ENCODE measurements at places on chromosomes 16 and 17.

- no peak for DNase-seq
Observed at GRCh38 chr16:544517-544916, 15.7 kb upstream of the PRR35 start.

- no peak for DNase-seq
Observed at GRCh38 chr16:50390914-50391716, 22.3 kb upstream of the BRD7 start.

DNA sequence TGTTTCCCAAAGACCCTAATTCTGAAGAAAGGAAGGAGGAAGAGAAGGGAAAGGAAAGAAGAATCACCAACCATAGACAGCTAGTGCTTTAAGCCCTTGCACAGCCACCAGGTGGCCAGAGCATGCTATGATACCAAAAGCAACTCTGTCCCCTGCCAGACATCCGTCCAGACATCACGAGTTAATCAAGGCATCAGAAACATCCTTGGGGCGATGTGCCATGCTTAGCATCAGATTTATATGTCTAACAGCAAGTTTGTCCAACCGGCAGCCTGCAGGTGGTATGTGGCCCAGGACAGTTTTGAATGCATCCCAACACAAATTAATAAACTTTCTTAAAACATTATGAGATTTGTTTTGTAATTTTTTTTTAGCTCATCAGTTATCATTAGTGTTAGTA is 2.9 kb upstream of the CRYBA1 start:
- DNase-seq: no peak

DNA sequence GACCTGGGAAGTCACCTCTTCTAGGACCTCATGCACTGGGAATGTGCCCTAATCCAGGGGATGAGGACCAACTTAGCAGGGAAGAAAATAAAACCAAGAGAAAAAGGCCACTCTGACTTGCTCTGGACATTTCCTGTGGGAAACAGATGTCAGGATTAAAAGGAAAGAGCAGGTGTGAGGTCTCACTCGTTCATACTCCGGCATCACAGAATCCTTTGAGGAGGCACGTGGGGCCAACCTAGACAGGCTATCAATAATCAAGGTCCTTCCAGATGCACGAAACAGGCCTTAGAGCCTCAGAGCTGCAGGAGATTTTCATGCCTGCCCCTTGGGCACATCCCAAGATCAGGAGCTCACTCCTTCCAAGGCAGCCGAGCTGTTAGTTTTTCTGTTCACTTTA is 321.5 kb upstream of the CCL2 start:
- no peak for DNase-seq

DNA sequence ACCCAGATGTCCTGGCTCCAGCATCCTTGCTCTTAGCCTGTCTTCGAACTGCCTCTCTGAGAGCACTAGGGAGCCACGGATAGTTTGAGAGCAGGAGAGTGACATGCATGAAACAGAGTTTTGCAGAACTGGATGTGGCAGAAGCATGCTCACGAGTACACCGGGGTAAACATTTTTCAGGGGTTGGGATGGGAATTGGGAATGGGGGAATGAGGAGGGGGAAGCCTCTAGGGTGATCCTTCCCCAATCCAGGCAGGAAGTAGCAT is 34.2 kb upstream of the CIBAR2 start:
- DNase-seq: no peak

GRCh38 chr17:78905541-78905940 is 2.5 kb upstream of the CEP295NL start:
- no peak for DNase-seq

GRCh38 chr16:48029768-48030167 is 126.0 kb downstream of the ABCC12 start:
- no peak for DNase-seq

GRCh38 chr16:68473358-68474070 is 25.2 kb upstream of the SMPD3 start:
- DNase-seq: no peak

DNA sequence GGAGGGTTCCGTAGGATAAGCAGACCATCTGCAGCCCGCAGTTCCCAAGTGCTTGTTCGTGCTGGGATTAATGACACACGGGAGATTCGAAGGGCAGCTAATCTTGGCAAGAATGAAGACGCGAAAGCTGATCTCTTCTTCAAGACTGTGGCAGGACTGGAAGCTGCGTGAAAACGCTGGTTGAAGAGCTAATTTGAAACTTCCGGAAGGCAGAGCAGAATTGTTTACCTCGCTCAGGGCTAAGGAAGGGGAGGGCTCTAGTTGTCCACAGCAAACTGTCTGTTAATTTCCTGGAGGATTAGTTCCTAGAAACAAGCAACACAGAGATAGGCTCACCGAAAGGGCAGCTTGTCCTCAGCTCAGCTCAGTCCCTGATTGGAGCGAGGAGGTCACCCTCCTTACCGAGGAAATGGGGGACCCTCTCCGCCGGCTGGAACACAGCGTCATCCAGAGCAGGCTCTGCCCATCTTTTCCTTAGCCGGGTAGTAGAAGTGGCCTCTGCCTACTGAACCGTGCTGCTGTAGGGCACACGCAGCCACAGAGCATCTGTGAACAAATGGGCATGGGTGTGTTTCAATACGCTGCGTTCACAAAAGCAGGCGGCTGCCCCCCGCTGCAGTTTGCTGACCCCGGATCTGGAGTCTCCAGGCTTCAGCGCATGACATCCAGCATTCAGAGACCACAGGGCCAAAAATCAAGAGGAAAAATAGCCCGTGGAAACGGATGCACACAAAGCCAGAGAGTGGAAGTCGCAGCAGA is 16.7 kb upstream of the BAIAP2 start:
- no peak for DNase-seq

GRCh38 chr16:89915303-89916232 is 3.1 kb upstream of the MC1R start:
- DNase-seq: no peak

DNA sequence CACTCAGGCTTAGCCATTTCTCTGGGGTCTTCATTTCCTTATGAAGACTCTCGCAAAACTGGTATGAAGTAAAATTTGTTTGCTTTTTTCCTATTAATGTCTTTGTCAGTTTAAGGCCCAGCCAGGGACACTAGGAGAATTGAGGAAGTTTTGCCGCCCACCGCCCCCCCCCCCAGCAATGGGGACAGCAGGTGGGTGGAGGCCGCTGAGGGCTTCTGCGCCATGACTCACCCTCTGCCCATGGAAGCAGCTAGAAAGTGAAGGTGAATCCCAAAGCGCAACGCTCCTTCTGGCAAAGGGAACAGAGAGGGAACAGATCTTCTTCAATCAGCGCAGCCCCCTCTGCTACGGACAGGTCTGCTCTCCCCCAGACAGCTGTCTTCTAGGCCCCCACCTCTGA is 49.7 kb downstream of the MARF1 start:
- no peak for DNase-seq

- peak; percentile 96 for DNase-seq
Observed at GRCh38 chr17:50289991-50290702, 15.9 kb downstream of the TMEM92 start.

DNA sequence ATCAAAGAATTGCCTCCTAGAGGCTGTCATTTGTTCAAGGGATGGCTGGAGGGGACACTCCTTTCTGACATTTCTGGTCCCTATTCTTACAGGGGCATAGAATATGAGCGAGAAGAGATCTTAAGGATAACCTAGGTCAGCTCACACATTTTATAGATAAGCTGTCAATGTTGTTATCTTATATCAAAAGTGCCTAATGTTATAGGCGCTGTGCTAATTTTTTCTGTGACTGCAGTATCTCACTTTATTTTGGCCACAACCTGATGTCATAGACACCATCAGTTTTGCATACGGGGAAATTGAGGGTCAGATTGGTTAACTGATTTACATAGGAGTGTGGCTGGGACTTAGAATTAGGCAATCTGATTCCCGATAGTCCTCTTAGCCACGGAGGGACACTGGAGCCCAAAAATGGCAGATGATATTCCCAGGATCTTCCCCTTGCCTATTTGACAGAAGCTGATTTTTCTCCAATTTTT is 1.2 kb downstream of the CPD start:
- no peak for DNase-seq

GRCh38 chr17:58281511-58282011 is 826 bp upstream of the MPO start:
- no peak for DNase-seq

DNA sequence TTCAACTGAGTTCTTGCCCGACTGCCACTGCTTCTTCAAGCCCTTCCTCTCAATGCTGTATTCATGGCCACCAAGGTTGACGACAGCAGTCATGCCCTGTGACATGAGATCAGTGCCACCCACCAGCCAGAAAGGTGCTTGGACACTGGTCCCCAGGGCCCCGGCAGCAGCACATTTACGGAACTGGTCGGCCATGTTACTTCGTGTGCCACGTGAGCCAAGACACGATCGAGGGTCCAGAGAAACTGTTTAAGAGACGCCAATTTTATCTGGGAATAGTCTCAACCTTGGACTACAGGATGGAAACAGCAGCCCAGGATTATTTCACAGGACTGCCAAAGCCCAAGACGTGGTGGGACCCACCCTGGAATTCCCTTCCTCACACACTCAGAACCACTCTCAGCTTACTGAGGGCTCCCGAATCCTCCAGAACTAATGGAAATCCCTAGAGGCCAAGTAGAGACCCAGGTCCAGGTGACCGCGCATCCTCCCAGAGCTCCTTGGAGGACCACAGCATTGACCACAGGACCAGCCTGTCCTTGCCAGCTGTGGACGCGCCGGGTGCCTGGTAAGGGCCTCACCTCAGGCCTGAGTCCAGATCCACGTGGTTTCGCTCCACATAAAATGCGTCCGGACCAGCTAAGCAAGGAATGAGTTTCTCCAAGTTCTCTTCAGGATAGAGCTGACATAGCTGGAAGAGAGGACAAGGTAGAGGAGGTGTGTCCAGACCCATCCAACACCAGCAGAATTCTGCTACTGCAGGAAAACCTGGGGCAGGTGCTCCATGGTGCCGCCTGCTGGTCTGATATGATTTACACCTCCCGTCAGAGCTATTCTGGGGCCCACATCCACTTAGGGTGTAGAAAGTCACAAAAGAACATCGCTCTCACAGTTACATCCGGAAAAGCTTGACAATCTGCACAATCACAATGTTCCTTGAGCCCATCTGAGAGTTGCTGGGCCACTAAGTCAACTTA is 28.2 kb downstream of the MAP1LC3B start:
- no peak for DNase-seq

GRCh38 chr17:47840742-47841487 is at the start of gene SCRN2:
Gene SCRN2 (minus strand): TSS chr17:47841273. CDS start chr17:47840843, 430 bp downstream.
- no peak for DNase-seq

DNA sequence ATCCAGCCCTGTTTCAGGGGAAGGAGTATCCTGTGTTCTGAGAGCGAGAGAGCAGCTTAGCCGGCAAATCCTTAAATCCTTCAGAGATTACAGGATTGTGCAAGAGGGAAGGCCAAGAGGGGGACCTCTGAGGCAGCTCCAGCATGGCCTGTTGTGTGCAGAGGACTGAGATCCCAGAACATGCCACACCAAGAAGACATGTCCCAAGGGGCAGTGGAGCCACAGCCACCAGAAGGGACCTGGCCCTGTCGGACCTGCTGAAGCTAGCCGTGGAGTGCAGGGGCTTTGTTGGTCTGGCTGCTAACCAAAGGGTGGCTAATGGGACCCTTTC is 1.6 kb upstream of the MRC2 start:
- DNase-seq: no peak

- DNase-seq: no peak
Observed at GRCh38 chr16:49497466-49497865, 123.9 kb downstream of the C16orf78 start.

- no peak for DNase-seq
Observed at GRCh38 chr17:56514899-56515298, 78.6 kb upstream of the NOG start.

DNA sequence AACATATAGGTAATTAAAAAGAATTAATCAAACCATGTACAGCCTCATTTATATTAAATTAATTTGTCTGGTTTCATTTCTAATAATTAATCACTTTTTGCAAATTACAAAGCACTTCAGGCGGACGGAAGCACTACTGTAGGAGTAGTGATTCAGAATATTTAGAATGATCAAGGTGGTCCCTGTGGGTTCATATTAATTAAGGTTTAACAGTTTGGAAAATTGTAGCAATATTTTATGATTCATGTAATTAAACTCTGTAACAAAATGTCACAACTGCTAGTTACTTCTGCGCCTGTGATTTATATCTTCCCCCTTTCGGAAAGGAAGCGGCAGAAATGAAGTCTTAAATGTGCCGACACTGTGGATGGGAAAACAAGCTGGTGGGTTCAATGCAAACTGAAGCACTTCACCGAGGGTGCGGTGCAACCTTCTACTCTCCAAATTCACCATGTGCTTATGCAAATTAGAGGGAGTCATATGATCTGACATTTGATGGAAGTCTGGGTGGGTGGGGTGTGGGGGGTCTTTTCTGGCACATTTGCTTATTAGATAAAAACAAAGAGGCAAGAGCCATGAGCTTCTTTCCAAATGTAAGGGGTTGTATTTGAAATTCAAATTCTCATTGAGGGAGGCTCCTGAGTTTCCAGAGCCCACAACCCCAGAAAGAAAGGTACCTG is 679.4 kb downstream of the TOX3 start:
- no peak for DNase-seq

GRCh38 chr16:56424404-56424764 is 961 bp downstream of the AMFR start:
- no peak for DNase-seq

DNA sequence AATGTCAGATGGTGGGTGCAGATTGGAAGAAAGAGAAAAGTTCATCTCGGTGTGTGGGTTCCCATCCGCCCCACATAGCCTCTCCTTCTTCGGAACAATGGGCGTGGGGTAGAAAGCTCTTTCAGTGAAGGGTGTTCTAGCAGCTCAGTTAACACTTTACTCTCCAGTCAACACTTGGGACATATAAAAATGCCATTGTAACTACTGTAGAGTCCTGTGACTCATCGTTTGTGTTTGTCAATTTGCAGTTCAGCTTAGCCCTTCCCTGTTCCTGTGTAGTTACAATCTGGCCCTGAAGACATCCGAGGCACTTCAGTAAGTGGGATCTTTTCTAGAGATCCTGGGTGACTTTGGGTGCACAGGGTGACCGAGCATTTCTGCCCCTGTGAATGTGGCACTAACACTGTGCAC is 11.5 kb upstream of the CLEC18C start:
- DNase-seq: peak; percentile 38

DNA sequence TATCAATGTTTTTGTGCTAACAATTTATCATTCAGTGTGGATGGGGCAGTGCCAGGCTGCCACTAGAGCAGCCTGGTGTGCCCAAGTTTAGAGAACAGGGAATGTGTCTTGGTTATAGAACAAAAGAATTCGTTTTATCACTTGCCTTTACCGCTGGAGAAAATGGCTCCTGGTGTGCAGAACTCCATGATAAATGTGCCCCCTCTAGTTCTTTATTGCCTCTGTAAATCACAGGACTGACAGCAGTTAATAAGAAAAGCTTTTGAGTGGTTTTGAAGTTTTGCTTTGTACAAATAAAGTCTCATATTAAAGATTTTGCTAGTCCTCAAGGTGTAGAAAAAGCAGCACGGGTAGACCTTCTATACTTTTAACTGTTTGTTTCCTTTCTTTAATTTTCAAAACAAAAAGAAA is 28.2 kb upstream of the PSMD7 start:
- no peak for DNase-seq

GRCh38 chr17:36544044-36544306 is 744 bp upstream of the GGNBP2 start:
- no peak for DNase-seq

Measured in AG04449 (cell line).